ENCODE measurements at places on chromosomes 4 and X.
A peak's percentile ranks its signal among the peaks of the same experiment; 100 is the strongest.

- no peak for DNase-seq
Measured at GRCh38 chr4:82480771-82481505, 50.5 kb downstream of the ENOPH1 start.

GRCh38 chr4:189802884-189803283, 137.8 kb upstream of the FRG1 start:
- DNase-seq: no peak

DNA sequence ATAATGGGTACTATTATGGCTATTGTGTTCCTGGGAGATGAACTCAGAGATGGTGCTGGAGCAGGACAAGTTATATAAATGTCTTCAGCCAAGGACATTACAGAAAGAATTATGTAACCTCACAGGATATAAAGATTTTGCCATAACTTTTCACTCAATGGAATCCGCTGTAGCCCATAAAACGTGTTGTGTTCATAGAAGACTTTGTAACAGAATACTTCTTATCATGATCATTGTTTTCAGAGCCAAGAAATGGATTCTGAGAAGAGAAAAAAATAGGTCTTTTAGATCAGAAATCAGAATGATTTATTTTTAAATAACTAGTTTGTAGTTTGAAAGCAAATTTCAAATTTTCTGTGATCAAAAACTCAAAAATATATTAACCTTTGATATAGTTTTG, 441.0 kb upstream of the TENM3 start:
- no peak for DNase-seq

- no peak for DNase-seq
Measured at GRCh38 chr4:117768610-117769009, 265.7 kb upstream of the NDST3 start.

GRCh38 chr4:29581457-29581856, 1138.7 kb upstream of the PCDH7 start:
- no peak for DNase-seq

GRCh38 chrX:103953353-103953752, 9.1 kb upstream of the TMSB15B start:
- DNase-seq: no peak

GRCh38 chrX:136810493-136810892, 29.8 kb upstream of the ARHGEF6 start:
- peak; percentile 5 for DNase-seq

Data from CD4-positive, alpha-beta T cell treated with Interleukin-10 for 1 hour (primary cell).